ENCODE measurements at places on chromosomes 7 and 10.

DNA sequence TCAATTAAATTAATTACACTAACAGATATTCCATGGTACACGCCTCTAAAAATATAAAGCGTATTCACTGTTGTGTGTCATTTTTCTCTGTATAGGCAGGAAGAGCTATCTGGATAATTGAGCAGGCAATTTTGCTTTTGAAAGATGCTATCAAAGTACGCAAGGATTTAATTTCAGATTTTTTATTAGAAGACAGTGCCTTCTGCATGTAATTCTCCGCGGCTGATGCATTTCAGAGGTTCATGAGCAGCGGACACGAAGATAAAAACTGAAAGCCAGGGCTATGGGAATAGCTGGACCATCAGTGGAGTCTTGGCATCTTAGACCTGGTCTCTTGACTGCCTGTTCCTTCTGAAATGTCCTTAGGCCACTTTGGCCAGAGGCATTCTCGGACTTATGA, 35.7 kb upstream of the SDK1 start:
- DNase-seq: peak; percentile 84

GRCh38 chr10:119871881-119872609, 598 bp downstream of the MCMBP start:
- peak; percentile 68 for DNase-seq

DNA sequence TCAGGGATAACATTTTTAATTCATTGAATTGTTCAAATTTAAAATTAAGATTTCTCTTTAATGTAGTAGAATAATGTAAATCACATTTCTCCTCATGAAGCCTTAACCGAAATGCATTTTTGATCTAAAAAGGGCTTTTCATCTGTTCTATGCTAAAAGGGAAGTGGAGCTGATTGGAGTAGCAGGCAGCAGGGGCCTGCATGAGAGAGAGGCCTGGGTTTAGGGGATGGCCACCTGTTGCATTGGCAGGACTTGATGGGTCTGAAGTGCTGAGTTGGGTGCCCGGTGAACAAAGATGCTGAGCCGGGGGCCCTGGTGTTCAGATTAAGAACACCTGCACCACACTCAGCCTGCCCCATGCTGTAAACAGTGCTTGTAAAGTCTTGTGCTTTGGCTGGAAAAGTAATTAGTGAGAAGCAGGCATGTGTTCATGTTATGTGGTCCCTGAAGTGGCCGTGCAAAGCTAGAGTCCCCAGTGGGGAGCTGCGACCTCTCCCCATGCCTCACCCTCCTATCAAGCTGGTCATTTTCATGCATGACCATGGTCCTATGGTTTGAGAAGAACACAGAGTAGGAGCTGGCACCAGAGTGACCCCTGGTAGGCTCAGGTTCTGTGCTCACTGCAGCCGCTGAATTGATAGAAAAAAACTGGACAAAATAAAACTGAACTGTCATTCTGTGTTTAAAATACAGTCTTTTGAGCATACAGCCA, 124.3 kb downstream of the ADCY1 start:
- no peak for DNase-seq

DNA sequence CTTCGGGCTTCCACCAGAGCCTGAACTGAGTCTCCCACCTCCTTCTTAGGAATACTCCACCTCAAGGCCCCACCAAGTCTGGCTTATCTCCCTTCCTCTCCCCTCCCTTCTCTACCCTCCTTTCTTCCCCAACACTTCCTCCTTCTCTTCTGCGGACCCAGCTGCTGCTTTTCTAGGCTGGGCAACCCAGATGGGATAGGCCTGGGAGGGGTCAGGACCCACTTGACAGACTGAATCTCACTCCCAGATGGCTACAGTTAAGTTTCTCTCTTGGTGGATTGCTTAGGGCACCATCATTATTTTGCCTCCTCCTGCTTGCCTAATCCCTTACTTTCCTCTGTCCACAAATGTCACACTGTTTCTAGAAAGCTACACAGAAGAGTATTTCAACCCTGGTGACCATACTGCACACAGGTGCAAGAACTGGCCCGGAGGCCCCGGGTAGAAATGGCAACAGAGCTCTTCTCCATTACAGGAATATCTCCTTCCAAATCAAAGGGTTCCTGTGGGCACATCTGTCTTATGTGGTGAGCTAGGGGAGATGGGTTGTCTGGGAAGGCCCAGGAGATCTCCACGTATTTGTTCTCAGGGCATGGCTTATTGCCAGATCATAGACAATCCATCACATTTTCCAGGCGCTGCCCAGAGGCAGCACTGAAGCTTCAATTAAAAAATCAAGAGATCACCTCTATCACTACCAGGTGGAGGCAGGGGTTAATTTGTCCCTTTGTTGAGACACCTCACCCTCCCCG, 5.1 kb upstream of the HOXA11 start:
- no peak for DNase-seq

- DNase-seq: no peak
Measured at GRCh38 chr7:33582104-33582503, 323.2 kb upstream of the BMPER start.

GRCh38 chr7:56030340-56030739, 20.9 kb downstream of the PSPH start:
- DNase-seq: no peak

GRCh38 chr10:48739170-48739569, 54.5 kb downstream of the WDFY4 start:
- no peak for DNase-seq

DNA sequence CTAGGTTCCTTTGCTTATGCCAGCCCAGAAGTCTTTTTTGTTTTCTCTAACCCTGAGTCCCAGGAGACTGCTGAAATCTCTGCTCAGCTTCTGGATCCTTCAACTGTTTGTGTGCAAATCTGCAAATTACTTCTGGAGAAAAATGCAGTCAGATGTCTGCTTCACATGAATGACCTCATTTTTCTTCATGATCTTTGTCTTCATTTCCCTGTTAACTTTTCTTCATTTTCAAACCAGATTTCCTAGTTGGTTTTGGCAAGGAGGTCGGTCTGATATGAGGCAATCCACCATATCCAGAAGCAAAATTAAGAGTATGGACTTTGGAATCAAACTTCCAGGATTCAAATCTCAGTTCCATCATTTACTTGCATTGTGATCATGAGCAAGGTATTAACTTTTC, 66.8 kb downstream of the ZNF503 start:
- DNase-seq: no peak

DNA sequence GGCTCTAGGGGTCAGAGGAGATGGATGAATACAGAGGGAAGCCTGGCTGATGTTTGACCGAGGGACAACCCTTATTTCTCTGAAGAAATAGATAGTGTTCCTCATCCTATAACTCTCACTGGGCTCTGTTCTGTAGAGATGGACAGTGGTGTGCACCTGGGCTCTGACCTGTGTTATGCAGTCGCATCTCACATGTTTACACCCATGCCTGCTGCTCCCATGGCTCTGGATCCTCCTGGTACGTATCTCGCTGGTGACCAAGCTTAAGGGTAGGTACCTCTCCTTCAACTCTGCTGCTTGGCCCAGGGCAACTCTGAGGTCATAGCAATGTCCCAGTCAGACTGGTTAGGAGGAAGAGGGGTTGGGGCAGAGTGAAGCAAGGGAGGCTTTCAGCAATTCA, 42.8 kb downstream of the ADRA2A start:
- DNase-seq: no peak

- no peak for DNase-seq
Measured at GRCh38 chr10:71132321-71132810, 80.0 kb upstream of the UNC5B start.

DNA sequence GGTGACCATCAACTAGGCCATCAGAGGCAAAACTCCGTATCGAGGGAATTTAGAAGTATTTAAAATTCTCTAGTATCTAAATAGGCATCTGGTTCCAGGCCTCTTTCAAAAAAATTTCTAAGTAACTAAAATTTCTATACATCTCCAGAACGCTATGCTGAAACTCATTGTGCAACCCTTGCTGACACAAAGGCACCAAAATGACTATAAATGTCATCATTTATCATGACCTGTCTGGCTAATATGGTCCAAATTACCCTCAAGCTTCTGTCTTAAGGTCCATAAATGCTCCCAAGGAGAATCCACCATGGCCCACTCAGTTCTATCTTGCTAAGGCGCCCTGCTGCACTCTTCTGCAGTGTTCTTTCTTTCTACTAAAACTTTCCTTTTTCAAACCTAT, 16.2 kb downstream of the STEAP4 start:
- no peak for DNase-seq

GRCh38 chr10:6136215-6137201, 47.7 kb downstream of the RBM17 start:
- no peak for DNase-seq

DNA sequence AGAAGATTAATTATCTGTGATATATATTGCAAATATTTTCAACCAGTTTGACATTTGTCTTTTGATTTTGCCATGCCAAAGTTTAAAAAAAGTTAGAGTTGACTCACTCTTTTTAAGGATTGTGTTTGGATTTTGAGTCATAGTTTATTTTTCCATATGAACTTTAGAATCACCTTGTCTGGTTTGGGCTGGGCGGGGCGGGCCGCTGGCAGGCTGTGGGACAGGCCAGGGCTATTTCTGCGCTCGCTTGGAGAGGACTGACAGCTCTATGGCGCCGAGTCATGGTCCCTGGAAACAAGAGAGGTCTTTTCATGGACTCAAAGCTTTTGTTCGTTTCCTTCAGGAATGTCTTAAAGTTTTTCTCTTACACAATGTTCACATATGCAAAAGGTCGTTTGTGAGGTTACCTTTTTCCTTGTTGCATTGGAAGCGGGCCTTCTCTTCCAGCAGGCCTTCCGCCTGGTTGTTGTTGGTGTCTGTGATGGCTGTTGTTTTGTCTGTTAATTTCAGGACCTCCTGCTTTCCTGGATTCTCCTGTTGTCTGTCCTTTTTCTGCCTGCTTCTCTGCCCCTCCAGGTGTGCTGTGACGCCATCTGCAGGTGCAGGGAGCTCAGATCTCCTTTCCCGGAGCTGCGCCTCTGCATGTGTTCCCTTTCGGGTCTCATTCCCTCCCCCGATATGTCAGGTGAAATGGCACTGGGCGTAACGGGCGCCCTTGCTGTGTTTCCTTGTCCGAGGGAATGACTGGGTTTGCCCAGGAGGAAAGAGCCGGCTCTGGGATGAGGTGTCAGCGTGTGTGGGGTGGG, 53.8 kb downstream of the INPP5A start:
- DNase-seq: no peak

- DNase-seq: no peak
Measured at GRCh38 chr7:92788559-92789183, 47.7 kb downstream of the CDK6 start.

DNA sequence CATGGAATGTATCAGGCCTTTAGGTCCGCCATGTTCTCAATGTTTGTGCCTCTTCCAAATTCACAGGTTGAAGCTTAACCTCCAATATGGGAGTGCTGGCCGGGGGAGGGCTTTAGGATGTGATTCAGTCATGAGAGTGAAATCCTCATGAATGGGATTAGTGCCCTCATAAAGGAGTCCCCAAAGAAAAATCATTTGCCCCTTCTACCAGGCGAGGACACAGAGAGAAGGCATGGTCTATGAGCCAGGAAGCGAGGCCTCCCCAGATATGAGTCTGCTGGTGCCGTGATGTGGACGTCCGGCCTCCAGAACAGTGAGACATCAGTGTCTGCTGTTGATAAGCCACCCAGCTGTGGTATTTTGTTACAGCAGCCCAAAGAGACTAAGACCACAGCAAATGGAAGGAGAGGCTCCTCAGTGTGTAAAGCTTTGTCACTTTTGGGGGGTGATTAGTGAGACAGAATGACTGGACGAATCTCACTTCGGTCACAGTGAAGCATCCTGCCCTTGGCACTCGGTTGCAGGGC, 231.3 kb upstream of the KLF6 start:
- no peak for DNase-seq

DNA sequence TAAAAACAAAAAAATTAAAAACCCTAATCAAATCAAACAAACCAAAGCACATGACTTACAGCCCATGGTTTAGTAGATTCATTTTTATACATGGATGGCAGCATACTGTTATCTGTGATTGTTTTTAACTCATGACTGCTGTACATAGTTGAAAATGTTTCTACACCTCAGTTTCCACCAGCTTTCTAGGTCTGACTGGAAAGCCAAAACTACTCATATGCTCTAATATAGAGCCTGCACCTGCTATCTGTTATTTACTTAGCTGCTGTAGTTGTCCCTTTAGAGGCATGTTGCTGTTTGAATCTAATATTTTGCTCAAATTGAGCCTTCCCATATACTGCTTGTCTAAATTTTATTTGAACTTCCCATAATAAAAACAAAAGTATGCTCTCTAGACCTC, 289.9 kb upstream of the LRRN3 start:
- DNase-seq: no peak
